ENCODE measurements at places on chromosomes 4 and X.
A peak's percentile ranks its signal among the peaks of the same experiment; 100 is the strongest.

DNA sequence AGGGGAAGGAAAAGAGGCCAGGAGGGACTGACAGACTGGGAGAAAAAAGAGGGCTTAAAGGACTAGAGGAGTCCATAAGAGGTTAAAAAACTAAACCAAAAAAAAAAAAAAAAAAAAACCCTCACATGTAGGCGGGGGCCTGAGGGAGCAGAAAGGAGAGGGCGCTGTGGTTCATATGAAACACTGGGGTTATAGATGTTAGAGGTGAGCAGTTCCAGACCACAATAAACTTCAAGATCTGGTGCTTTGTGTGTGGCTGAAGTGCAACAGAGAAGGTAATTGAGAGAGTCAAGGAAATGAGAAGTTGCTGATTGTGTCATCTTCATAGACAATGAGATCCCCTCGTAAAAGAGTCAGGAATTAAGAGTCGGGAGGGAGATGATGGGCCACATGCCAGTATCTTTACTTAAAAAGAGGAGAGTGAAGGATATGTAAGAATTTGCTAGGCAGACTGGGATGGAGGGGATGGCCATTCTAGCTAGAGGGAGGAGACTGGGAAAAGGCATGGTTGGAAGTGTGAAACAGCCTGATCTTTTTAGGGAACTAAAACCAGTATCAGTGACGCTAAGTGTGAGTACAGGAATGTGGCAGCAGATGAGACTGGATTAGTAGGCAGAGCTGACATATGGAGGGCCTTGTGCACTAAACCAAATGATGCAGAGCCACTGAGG lies 18.4 kb upstream of the OGT start:
- no peaks in the 10 kb centered on the region for H3K4me1 ChIP-seq
- no peak overlapping the region for H3K4me3 ChIP-seq
- H3K27me3 ChIP-seq, result no peaks in the 10 kb centered on the region
- no peaks in the 10 kb centered on the region for H3K36me3 ChIP-seq
- H3K27ac ChIP-seq, result no peak overlapping the region

DNA sequence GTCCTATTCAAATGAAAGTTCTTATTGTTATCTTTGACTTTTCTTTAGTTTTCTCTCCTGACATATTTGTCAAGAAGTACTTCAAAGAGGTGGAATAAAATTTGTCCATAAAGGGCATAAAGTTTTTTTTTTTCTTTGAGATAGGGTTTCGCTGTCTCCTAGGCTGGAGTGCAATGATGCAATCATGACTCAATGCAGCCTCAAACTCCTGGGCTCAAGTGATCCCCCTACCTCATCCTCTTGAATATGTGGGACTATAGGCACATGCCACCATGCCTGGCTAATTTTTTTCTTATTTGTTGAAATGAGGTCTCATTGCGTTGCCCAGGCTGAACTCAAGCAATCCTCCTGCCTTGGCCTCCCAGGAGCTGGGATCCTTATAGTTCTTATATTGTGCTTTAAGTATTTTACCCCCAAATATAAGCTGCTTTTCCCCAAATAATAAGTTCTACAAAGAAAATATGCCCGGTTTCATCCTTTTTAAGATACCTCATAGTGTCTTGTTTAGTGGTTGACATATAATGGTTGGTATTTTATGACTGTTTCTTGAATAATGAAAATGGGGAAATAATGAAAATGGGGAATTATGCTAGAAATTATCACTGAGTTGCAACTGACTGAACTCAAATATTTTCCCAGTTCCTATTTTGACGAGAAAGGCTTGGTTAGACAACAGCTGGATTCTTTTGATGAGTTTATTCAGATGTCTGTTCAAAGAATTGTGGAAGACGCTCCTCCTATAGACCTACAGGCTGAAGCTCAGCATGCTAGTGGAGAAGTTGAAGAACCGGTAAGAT lies 11.6 kb downstream of the POLR2B start:
- no peak overlapping the region for H3K4me3 ChIP-seq
- H3K4me1 ChIP-seq, result no peaks in the 10 kb centered on the region
- H3K27me3 ChIP-seq, result no peaks in the 10 kb centered on the region
- no peak overlapping the region for H3K27ac ChIP-seq

DNA sequence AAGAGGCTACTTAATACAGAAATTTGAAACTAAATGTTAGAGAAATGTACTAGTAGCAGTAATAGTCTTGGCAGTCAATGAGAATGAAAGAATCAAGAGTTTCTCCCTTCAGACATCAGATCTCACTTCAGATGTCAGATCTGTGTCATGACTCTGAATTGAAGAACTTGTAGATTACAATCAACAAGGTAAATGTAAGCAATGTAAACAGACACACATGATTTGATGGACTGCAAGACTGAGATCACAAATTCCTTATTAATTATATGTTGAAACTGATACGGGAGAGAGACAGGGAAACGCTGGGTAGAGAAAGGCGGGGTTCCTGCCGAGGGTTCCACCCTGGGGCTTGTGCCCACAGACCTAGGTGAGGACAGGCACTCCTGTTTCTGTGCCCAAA lies 65.5 kb upstream of the HHIP start:
- no peak overlapping the region for H3K27ac ChIP-seq
- no peaks in the 10 kb centered on the region for H3K27me3 ChIP-seq
- H3K4me1 ChIP-seq, result no peaks in the 10 kb centered on the region
- H3K36me3 ChIP-seq, result no peaks in the 10 kb centered on the region
- no peak overlapping the region for H3K4me3 ChIP-seq

- no peak overlapping the region for H3K4me3 ChIP-seq
- no peaks in the 10 kb centered on the region for H3K36me3 ChIP-seq
- peaks cover 9% of the 10 kb centered on the region for H3K4me1 ChIP-seq
- no peak for DNase-seq
- H3K27ac ChIP-seq, result no peak overlapping the region
- H3K27me3 ChIP-seq, result peaks cover 7% of the 10 kb centered on the region
These were observed 3.0 kb downstream of the FNIP2 start for GRCh38 chr4:158771776-158772175.

DNA sequence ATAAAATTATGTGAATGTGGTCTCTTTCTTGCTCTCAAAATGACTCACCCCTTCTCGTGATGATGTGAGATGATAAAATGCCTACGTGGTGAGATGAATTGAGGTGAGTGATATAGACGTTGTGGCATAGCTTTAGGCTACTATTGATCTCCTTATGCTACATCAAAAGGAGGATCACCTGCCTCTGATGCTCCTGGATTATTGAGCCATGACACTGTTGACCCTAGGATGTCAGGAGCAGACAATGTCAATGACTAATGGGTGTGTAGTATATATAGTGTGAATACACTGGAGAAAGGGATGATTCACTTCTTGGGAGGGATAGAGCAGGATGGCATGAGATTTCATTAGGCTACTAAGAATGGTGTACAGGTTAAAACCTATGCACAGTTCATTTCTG lies 210.7 kb upstream of the PRPS2 start:
- DNase-seq, result no peak
- no peaks in the 10 kb centered on the region for H3K36me3 ChIP-seq
- H3K27me3 ChIP-seq, result no peaks in the 10 kb centered on the region
- no peak overlapping the region for H3K4me3 ChIP-seq
- no peaks in the 10 kb centered on the region for H3K4me1 ChIP-seq

DNA sequence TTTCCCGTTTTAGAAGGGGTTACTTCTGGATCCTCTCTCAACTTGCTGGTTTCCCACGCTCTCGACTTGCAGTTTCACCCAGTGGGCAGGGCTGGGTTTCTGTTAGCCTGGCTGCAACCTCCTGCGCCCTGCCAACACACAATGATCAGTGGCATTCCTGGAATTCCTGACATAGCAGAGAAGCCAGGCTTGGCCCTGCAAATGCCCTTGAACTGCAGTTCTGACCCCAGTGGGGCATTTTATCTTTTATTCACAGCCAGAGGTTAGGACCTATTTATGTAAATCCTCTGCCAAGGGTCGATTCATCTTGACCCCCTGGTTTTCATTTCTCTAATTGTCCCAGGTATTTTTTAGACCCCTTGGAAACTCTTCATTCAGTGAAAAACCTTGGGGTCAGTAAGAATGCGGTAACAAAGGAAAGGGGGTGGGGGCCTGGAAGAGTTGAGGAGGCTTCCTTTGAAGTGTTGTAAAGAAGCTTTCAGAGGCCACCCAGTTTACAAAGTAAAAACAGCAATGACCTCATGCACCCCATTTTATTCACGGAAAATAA lies 217.6 kb downstream of the ZNF674 start:
- no peaks in the 10 kb centered on the region for H3K36me3 ChIP-seq
- H3K27me3 ChIP-seq, result no peaks in the 10 kb centered on the region
- peak overlapping the region; percentile 96 for H3K27ac ChIP-seq
- peaks cover 55% of the 10 kb centered on the region for H3K4me1 ChIP-seq

DNA sequence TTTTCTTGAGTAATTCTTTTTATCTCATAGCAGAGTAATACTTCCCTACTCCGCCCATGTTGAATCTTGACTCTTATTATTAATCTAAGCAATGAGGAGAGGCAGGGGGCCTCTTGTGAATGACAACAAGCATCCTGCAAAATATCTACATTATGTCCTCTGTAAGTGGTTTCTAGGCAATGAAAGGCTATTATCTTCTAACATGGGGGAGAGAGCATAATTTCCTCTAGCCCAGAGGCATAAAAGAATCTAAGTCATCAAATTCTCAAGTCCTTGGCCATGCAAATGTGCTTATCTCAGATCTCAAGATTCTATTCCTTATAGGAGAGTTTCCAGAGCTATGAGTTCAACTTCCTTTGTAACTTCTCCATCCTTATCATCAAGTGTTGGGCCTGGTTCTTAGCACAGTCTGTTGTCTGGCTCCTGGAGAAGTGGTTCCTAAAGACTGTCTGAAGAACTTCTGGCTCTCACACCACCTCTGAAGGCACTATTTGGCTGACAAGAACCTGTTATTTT lies 423.1 kb upstream of the INTU start:
- H3K4me3 ChIP-seq, result no peak overlapping the region
- H3K36me3 ChIP-seq, result no peaks in the 10 kb centered on the region
- peak; percentile 5 for DNase-seq
- H3K27me3 ChIP-seq, result no peaks in the 10 kb centered on the region
- H3K27ac ChIP-seq, result no peak overlapping the region

DNA sequence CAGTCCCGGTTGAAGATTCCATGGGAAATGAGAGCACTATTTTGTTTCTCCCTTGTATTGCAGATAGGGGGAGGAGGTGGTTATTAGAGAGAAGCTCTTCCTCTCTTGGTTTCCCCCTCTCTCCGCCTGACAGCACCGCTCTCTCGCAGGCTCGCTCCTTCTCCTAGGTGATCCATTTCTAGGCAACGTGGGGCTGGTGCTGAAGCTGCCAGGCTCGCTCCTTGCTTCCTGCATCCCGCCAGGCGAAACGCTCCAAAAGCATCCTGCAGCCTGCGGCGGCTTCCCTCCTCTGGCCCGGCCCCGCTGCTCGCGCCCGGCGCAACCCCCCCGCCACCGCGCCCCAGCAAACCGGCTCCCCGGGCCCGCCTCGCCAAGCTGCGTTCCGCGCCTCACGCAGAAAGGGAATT lies at the start of gene GRID2:
Gene GRID2, plus strand, starts transcription at position 346 of the 407 bp plus-strand sequence.
- H3K36me3 ChIP-seq, result no peaks in the 10 kb centered on the region
- H3K4me1 ChIP-seq, result no peaks in the 10 kb centered on the region
- peak; percentile 20 for DNase-seq

- H3K4me3 ChIP-seq, result no peak overlapping the region
- H3K27me3 ChIP-seq, result no peaks in the 10 kb centered on the region
- no peak overlapping the region for H3K27ac ChIP-seq
- no peaks in the 10 kb centered on the region for H3K36me3 ChIP-seq
- no peak for DNase-seq
- H3K4me1 ChIP-seq, result no peaks in the 10 kb centered on the region
These were observed 9.9 kb downstream of the KCTD8 start for GRCh38 chr4:44438687-44439086.

DNA sequence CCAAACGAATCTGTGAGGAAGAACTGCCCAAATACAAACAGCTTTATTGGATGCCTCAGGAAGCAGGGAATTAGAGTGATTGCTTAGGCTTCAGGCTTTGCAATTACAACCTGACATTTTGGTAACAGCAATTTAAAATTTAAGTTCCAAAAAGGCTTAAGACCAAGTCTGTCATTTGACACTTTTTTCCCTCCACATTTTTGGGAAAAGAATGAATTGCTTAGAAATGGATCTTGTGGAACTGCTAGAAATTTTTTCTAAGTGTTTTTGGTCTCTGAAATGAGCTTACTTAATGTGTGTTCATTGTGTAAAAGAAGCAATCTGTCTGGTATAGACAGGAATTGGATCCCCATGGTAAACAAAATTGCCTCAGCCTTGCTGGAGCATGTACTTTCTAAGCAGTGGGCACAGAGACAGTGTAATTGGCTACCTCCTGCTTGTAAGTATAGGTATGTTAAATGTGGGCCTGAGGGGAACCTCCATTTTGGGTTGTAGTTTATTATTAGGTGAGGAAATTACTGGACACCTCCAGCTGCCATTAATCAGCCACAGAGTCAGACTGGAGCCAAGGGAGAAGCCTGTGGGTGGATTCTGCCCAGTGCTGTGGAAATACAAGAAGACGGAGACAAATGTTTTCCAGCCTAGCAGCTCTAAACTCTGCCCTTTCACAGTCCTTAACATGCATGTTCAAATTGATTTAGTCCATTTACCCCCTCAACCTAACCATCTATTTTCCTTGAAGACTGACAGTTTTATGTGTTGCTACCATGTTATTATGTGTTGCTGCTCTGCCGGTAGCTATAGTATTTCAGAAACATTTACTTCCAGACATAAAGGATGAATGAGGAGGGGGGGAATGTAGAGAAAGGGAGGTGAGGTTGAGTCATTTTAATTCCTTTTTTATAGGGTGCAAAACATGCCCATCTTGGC lies 473.0 kb downstream of the SPRY1 start:
- no peaks in the 10 kb centered on the region for H3K27me3 ChIP-seq
- no peak for DNase-seq
- no peaks in the 10 kb centered on the region for H3K4me1 ChIP-seq

DNA sequence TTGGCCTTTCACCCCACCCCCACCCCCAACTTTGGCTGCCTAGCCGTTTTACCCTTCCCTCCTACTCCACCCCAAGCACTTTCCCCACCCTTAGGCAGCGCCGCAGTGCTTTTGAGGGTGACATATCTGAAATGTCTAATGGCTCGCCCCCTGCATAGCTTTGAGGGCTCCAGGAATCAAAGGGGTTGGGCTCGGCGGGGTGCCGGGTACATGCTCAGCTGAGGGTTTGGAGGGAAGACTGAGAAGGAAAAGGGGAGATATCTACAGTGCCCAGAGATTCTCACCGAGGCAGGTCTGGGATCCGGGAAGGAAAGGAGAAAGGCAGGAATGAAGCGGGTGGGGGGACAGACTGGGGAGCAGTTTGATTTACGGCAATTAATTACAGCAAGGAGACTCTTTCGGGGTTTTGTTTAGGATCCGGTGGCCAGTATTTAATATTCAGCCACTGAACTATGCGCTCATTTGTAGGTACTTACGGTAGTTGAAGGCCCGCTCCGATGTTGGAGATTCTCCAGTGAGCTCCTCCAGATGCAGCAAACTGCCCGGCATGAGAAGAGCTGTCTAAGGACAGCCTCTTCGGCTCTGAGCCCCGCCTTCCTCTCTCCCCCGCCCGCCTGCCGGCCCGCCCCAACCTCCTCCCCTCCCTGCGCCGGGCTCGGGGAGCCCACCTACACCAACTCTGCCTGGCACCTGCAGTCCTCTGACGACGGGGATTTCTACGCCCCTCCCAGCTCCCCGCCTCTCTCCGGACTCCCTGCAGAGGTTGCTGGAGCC lies at the start of gene IGSF1:
Gene IGSF1, minus strand, starts transcription at position 569 of the 774 bp plus-strand sequence. CDS start 2,632 bp downstream, outside the sequence.
- no peak within 1 kb of the TSS for H3K27ac ChIP-seq
- no peak within 1 kb of the TSS for H3K4me3 ChIP-seq
- H3K36me3 ChIP-seq, result no peaks in the 10 kb centered on the region
- H3K27me3 ChIP-seq, result peaks cover 17% of the 10 kb centered on the region
